ENCODE measurements at places on chromosomes 13 and 19. TPM values are rescaled to one million over a fixed set of nuclear protein-coding genes. Genes with fewer than 3 reads are reported as not detected.

The ZNF99 gene
- 0.16 TPM for total RNA-seq

The CDX2 gene
- not detected for total RNA-seq

The PALM gene
- total RNA-seq, result 35.1 TPM

The NOTCH3 gene
- 36.4 TPM for total RNA-seq

The LYPD3 gene
- total RNA-seq, result 5.2 TPM

The TLE6 gene
- total RNA-seq, result 4.3 TPM

The TEX101 gene
- total RNA-seq, result not detected

The CBY2 gene
- total RNA-seq, result not detected

The PSG11 gene
- total RNA-seq, result not detected

The LILRA2 gene
- total RNA-seq, result 4.2 TPM

The DAZAP1 gene
- total RNA-seq, result 48.8 TPM

The C19orf47 gene
- 13.0 TPM for total RNA-seq

The C5AR1 gene
- total RNA-seq, result 7.5 TPM

The PLA2G4C gene
- total RNA-seq, result 10.5 TPM

The FAM83E gene
- not detected for total RNA-seq

The VSTM2B gene
- total RNA-seq, result not detected

All from breast epithelium (tissue), 4 donors.